CD8-positive, alpha-beta memory T cell (primary cell): ENCODE measurements at places on chromosomes 5 and 9. TPM values are rescaled to one million over a fixed set of nuclear protein-coding genes. Genes with fewer than 3 reads are reported as not detected.

C9 gene
- total RNA-seq: not detected

HRH2 gene
- 28.9 TPM for total RNA-seq

LHX6 gene
- total RNA-seq: not detected

HOMER1 gene
- total RNA-seq: 7.3 TPM

DNA sequence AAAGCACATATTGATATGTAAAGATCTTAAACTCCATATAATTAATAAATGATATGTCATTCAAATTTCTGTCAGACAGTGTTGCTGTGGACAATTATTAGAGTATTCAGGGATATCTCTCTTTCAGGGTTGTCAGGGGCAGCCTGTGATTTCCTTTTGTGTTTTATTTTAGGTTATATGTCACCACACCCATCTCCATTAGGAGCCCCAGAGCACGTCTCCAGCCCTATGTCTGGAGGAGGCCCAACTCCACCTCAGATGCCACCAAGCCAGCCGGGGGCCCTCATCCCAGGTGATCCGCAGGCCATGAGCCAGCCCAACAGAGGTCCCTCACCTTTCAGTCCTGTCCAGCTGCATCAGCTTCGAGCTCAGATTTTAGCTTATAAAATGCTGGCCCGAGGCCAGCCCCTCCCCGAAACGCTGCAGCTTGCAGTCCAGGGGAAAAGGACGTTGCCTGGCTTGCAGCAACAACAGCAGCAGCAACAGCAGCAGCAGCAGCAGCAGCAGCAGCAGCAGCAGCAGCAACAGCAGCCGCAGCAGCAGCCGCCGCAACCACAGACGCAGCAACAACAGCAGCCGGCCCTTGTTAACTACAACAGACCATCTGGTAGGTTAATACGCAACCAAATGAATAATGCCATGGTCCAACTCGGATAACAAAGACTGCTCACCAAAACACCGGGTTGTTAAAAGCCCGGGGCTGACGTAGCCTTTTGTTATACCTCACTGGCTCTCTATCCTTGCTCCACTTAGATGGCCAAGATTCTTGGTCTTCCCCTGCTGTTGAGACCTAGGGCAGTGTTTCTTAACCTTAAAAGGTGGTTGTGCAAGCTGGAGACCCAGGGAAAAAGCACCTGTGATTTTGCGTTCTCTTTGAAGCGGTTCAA, 24.4 kb downstream of the SMARCA2 start:
- DNase-seq: no peak
- no peak overlapping the region for H3K4me3 ChIP-seq
- H3K27me3 ChIP-seq: no peaks in the 10 kb centered on the region
- peaks cover 51% of the 10 kb centered on the region for H3K36me3 ChIP-seq
- H3K4me1 ChIP-seq: peaks cover 15% of the 10 kb centered on the region

GRCh38 chr5:37742111-37742510, 97.7 kb downstream of the GDNF start:
- no peak overlapping the region for H3K27ac ChIP-seq
- H3K27me3 ChIP-seq: no peaks in the 10 kb centered on the region
- no peak overlapping the region for H3K4me3 ChIP-seq
- peaks cover 4% of the 10 kb centered on the region for H3K4me1 ChIP-seq
- no peak for DNase-seq
